Fibroblast of the conjunctiva (primary cell): ENCODE measurements at places on chromosomes 13 and 19.

DNA sequence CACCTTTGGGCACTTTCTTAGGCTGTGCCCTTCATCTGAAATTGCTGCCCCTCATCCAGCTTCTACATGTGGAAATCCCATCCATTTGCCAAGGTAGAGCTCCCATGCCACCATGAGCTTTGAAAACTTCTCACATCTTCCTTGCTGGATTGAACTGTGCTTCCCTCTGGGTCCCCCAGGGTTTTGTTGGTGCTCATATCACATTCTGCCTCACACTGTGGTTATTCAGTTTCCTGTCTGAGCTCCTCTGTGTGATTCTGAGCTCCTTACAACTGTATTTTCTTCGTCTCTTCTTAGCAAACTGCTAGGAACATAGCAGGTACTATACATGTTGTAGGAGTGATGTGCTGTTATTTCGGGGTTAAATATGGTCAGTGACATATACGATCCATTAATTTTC is 74.9 kb upstream of the KL start:
- DNase-seq = no peak

DNA sequence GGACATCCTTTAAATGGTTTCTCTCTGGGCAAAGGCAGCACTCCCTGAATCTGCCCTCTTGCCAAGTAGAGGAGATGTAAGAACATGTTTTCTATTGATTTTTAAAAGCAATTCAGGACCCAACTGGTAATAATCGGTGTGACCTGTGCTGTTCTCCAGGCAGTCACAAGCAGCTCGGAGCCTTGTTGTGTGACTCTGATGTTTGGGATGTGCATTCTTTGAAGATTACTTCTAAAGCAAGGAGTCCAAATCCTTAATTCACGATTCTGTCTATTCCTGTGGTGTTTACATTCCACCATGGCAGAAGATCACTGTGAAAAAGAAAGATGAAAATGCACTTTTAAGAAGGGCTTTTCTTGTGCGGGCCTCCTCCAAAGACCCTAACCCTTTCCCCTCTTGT is 122.3 kb upstream of the ZNF536 start:
- no peak for DNase-seq

DNA sequence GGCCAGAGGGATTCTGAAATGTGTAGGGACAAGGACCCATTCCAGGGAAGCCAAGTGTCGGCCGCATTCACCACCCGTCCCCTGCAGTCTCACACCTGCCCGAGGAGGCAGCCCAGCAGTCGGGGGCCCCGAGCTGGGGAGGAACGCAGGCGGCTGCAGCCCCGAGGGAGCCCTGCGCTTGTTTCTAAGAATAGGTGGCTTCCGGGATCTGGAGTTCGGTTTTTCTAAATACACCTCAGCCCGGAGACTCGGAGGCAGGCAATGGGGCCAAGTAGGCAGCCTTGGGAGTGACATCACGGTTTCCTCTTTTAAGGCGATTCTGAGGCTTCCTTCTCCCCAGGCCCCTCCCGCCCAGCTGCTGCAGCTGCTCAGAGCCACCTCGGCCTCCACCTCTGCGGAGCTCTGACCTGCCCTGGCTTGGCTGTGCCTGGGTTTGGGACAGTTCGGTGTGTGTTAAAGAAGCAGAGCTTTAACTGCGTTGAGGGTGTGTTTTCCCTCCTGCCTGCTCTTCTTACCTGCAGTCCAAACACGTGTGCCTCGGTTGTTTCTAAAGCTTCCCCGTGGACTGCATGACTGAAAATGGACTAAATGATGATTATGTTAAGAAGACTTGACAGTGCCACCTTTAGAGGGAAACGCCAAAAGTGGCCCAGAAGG is 80.5 kb downstream of the COL4A2 start:
- no peak for DNase-seq

DNA sequence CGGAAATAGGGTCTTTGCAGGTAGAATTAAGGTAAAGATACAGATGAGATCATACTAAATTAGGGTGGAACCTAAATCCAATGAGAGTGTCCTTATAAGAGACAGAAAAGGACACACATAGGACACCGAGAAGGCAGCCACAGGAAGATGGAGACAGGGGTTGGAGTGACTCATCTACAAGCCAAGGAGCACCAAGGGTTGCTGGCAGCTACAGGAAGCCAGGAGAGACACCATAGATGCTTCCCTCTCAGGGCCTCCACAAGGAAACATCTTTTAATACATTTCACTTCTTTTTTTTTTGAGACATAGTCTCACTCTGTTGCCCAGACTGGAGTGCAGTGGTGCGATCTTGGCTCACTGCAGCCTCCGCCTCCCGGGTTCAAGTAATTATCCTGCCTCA is 10.1 kb downstream of the TMEM143 start:
- no peak for DNase-seq

GRCh38 chr13:99165753-99166587 is 34.7 kb upstream of the UBAC2 start:
- no peak for DNase-seq

- no peak for DNase-seq
These were observed at the start of gene NTF4 for GRCh38 chr19:49064768-49065611. TSS of gene NTF4 (minus strand) at chr19:49064818. CDS start at chr19:49061997, 2,821 bp downstream.

GRCh38 chr13:76160961-76161925 is 525.1 kb downstream of the LMO7 start:
- no peak for DNase-seq

DNA sequence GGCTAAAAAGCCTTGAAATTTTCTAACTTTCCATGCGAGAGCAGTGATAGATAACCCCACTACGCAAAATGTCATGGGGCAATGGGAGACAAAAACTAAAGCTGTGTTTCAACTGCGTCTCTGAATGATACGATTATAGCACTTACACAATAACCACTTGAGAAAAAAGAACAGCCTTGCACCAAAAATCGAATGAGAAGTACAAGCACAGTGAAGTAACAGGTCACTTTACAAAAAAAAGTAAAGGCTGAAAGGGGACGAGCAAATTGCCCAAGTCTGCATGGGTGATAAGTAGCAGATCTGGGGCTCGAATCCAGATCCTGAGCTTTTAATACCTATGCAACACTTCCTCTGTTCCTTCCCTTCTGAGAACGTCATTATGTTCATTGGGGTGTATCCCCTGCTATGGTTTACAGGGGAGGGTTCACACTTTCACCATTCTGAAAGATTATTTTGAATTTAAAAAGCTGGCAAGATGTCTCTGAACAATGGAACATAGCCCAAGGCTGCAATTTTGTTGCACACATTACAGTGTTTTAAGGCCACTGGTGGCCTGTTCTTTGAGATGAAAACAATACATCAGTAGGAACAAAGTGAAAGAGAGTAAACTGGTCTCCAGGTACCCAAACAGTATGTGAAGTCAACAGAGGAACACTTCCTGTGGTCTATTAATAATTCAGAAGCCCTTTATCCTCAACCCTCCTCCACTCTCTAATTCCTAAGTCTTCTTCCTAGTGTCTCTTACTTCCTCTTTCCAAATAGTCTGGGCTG is 3.2 kb downstream of the CPB2 start:
- DNase-seq = no peak

GRCh38 chr19:12331211-12331941 is 2.1 kb downstream of the ZNF563 start:
- DNase-seq = no peak

DNA sequence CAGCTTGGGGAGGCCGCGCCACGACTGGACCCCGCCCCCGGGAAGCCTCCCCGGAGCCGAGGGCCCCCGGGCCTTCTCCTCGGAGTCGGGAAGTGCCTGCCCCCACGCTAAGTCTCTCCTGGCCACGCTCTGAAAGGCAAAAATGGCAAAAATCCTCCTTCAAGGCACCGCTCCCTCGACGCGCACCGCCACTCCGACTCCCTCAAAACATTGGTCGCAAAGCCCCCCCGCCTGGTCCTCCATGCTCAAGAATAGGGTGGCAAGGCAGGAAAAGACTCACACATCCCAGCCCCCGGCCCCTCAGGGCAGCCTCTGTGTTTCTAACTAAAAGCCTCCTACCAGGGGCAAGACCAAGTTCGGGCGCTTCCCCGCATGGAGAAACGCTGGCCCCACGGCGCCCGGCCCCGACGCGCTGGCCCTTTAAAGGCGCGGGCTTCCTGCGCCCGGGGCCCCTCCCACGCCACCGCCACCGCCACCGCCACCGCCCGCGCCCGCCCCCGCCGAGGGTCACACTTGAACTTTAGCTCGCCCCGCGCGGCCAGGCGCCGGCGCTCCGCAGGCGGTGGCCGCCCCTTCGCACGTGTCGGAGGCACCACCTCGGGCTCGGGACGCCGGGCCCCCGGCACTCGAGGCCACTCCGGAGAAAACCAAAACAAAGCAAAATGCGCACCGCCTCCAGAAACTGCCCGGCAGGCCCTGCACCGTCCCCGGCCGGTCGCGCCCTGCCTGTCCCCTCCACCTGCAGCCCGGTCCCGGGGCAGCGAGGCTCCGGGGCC is 1.9 kb downstream of the FOXO1 start:
- no peak for DNase-seq

- DNase-seq = no peak
These were observed 670 bp downstream of the BSPH1 start for GRCh38 chr19:47991191-47991808.

DNA sequence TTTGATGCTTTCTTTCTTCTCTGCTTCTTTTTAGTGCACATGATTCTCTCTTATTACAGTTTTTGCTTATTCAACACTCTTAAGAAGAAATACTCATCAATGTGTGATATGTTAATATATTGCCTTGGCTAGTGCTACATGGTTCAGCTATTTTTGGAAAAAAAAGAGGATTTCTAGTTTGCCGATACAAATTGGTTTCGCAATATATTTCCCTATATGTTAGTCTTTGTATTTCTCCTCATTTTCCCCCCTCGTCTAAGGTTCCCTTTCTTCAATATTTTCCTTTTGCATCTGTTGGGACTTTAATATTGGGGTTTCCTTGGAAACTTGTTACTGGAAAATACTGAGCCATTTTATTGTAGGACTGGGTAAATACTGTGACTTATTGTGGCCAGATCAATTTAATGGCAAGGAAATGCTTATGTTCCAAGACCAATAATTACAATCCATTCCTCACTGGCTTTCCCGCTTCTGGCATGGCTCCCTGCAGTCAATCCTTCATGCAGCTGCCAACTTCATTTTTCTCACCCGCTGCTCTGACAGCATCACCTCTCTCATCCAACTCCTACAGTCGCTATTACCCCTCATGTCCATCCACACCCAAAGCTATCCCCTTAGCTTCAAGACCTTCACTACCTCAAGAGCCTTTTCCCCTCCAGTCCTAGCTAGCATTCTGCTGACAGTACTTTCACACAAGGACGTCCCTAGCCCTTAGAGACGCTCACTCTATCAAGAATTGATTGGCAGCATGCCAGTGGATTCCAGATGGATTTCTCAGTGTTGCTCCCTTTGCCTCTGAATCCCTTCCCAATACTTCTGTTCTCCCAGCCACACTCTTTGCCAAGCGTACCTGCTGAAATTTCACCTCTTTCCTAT is 280.1 kb upstream of the TMTC4 start:
- no peak for DNase-seq

DNA sequence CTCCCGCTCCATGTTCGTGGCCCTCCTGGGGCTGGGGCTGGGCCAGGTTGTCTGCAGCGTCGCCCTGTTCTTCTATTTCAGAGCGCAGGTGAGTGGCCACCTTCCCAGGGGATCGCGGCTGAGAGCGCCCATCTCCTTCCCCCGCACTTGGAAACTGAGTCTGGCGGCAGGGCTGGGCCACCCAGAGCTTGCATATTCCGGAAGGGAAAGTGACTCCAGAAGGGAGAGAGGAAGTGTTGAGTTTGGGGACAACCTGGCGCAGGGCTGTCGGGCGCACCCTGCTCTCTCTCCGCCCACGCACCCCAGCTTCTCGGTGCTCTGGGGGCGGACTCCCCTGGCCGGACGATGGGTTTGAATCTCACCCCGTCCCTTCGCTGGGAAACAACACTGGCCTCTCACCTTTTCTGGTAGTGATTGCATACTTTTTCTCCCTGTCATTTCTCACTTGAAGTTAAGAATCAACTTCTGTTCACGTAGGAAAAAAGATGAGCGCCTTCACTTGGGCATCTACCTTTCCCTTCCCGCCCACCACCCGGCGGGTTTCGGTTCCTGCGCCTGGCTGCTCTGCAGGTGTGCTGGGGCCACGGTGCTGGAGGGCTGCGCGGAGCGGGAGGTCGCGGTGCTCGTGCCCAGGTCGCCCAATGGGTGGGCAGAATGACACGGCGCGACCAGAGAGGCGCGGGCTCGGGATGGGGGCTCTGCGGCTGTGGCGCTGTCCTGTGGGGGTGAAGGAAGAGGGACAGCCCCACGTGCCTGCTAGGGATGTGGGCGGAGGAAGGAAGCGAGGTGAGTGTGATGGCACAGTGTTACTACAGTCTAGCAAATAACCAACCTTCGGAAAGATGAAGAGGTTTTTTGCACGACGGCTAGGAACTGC is 721 bp downstream of the TNFSF11 start:
- DNase-seq = no peak

DNA sequence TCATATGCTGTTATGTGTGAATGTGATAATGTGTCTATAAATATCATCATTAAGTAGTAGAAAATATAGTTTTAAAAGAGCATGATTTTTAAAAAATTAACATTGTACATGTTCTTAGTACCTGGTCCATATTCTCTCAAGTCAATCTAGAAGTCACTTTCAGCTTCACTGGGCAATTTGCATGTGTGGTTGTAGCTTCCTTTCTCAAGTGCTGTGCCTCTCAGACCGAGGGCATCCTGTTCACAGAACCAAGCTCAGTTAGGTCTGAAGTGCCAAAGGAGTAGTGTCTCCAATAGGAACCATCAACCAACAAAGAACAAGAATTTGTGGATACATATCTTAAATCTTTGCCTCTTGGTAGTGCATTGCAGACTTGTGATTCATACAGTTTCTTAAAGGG is 541.8 kb upstream of the SLC10A2 start:
- DNase-seq = no peak

- no peak for DNase-seq
These were observed 35.7 kb upstream of the MATK start for GRCh38 chr19:3821857-3822364.

DNA sequence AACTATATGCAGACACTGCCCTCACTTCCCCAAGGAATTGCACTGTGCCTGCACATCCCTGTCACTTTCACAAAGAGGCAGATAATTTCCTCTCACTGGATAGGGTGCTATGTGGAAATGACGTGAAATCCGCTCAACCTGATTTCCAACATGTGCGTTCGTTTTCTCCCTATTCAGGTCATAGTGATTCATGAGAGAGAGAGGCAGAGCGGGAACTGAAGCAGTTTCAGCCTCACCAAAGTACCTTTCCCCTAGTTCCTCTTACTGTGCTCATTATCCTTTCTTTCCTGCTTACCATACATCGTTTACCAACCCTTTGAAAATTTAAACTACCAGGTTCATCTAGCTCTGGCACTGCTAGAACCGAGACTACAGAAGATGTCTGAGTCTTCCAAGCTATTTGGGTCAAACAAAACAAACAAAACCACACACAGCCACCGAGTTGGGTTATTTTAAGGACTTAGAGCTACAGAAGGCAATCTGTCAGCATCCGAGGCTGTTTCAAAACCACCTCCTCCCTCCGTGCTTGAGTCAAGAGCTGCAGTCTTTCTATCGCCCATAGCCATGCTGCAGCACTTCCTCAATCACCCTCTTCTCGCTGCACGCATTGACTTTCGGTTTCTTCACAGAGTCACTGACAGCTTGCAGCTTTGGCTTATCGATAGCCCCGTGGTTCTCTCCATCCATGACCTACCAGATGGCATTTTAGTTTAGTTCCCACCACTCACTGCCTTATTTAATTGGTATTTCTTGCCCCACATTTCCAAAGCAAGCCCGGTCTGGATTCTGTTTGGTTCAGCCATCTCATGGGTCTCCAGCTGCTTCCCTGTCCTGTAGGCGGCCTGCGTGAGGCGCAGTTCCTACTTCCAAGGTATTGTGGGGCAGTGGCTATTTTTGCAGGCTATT is 1395.8 kb downstream of the EFNB2 start:
- DNase-seq = no peak
